ENCODE measurements at places on chromosomes 3 and 15.

- DNase-seq: no peak
Observed at GRCh38 chr15:67506775-67507747, 13.9 kb upstream of the C15orf61 start.

- DNase-seq: no peak
Observed at GRCh38 chr3:18723206-18723810, 298.2 kb upstream of the SATB1 start.

- DNase-seq: no peak
Observed at GRCh38 chr3:181741417-181741816, 29.7 kb downstream of the SOX2 start.

DNA sequence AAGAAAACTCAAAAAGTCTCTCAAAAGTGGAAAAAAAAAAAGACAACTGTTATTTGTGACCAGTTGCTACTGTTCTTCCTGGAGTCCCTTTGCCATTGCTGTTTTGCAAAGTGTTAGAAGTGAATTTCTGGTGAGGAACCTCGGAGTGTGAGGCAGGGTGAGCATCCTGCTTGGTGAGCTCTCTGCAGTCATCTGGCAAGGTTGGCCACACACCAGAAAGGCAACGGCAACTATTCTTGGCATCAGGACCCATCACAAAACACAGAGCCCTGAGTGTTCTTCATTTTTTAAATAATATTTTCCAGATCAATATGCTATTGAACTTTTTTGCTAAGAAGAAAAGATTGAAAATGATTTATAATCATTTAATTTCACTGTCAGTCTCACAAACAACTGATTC is 60.7 kb downstream of the CGNL1 start:
- no peak for DNase-seq

- DNase-seq: no peak
Observed at GRCh38 chr3:66492672-66493071, 8.2 kb downstream of the LRIG1 start.

- DNase-seq: peak; percentile 20
Observed at GRCh38 chr15:80977627-80978036, 12.0 kb downstream of the MESD start.

GRCh38 chr15:49978121-49978520 is 140.9 kb downstream of the ATP8B4 start:
- DNase-seq: no peak

- DNase-seq: no peak
Observed at GRCh38 chr3:122668930-122669730, 11.5 kb upstream of the PARP14 start.

DNA sequence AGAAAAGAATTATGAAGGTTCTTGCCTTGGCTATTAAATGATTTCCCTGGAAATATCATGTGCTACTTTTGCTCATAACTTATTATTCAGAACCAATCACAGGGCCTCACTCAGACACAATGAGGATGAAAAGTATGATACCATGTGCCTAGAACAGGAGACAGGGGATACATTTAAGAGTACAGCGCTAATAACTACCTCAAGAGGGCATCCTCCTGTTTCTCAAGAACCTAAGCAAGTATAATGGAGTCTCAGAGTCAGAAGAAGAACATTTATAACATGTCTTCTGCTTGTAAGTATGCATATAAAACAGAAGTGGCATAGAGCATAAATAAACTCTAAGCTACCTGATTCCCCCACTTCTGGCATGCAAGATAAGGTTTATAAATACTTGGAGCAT is 125.4 kb upstream of the MME start:
- no peak for DNase-seq

GRCh38 chr15:72009222-72009621 is 108.7 kb downstream of the MYO9A start:
- no peak for DNase-seq

DNA sequence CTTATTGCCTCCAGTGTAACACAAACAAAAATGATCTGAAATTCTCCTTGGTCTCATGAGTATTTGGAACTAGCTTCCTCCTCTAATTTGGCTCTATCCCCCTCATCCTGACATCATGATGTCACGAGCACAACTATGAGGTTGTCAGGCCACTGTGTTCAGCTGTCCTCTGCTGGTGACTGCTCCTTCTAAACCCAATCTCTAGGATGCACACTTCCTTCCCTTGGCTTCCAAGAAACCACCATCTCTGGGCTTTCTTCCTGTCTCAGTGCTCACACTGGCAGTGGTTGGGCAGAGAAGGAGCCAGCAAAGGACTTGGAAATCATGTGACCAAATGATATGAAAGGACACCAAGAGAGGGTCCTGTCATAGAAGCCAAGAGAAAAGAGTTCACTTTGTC is 30.7 kb upstream of the EIF1B start:
- DNase-seq: no peak

Data from NCI-H1092 (cell line).